ENCODE measurements at places on chromosomes 3 and 15.

- DNase-seq = no peak
Measured at GRCh38 chr3:126951561-126951960, 31.4 kb upstream of the PLXNA1 start.

GRCh38 chr3:140455521-140456214, 222.2 kb upstream of the TRIM42 start:
- DNase-seq = no peak

DNA sequence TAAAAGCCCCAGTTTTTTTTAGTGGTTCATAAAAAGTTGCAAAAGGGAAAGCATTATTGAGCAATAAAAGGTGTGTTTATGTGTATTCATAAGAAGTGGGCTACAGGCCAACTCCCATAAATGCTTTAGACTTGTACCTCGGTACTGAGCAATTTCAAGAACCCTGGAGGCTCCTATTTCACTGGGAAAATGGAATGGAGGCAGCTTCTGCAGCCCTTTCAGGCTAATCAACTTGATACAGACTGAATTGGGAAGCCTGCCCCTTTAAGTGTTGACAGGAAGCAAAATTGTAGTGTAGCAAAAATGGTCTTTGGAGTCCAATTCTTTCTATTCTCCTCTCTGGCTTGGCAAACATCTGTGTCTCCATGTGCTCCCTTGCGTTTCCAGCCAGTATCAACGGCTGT, 118.8 kb downstream of the ECT2 start:
- no peak for DNase-seq

- DNase-seq = no peak
Measured at GRCh38 chr3:190352861-190353457, 30.7 kb upstream of the CLDN1 start.

DNA sequence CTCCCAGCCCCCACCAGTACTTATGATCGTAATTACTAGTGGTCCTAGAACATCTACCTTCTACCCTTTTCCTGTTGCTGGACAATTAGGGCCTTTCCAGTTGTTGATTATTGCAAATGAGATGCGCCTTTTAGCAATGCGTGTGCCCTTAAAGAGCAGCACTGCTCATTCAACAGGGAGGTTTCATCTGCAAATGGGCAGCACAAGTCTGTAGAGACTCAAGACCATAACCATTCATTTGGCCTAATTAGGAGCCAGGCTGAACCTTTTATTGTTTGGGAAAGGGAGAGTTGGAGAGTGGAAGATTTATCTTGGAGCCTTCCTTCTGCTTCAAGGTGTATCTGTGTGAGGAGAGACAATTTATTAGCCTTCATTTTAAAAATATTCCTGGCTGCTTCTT, 42.3 kb downstream of the BOC start:
- DNase-seq = no peak

DNA sequence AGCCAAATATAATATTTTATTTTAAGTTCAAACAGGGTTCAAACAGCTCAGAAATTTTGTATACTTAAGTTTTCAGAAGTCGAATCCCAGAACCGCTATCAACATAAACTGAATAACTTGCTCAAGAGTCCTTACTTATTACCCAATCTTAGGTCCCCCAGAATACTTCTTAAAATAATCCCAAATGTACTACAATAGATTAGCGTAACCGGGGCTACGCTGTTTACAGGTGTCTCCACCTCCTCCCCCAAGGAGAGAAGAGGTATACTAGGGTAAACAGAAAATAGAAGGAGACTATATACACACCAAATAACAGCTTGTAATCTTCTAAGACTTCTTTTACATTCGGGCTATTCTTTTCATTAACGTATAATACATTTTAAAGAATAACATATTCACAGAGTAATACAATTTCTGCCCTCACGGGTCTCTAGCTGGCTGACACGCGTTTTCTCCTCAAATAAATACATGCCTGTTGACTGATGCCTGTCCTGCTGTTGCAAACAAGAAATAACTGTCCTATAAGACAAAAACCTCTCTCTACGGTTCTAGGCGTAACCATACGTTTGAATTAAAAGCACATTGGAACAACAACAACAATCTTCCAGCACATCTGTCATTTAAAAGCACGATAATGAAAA, 1.3 kb downstream of the DENND4A start:
- DNase-seq = peak; percentile 70

DNA sequence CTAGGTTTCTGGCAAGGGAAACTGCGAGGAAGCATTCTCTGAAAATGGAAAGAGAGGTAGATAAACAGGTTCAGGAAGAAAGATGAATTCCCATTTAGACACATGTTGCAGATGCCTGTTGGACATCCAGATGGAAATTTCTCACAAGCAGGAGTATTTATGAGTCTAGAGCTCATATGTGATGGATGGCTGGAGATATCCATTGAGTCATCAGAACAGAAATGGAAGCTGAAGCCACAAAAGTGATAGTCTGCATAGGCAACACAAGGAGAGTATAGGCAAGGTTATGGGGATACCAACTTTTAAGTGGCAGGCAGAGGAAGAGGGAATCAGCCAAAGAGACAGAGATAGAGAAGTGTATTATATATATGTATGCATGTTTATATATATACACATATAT, 6.3 kb upstream of the RAMAC start:
- no peak for DNase-seq

GRCh38 chr3:190883973-190884832, 21.7 kb upstream of the GMNC start:
- peak; percentile 38 for DNase-seq

GRCh38 chr3:53049987-53050386, 4.1 kb upstream of the SFMBT1 start:
- DNase-seq = peak; percentile 15

DNA sequence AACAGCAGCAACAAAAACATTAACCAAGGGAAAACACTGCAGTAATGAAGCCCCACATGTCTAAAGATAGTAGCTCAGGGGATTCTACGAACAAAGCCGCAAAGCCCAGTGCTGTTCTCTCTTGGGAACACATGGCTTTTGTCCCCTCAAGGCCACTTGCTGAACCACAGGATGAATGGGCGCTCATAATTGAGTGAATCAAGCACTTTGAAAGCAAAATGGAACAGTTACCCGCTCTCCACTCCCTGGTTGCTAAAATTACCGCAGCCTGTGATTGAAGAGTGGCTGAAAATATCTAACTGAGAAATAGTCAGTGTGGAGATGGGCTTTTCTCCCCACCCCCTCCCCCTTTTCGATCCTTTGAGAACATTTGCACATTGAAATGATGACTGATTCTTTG, 39.6 kb downstream of the RASGRF1 start:
- no peak for DNase-seq

DNA sequence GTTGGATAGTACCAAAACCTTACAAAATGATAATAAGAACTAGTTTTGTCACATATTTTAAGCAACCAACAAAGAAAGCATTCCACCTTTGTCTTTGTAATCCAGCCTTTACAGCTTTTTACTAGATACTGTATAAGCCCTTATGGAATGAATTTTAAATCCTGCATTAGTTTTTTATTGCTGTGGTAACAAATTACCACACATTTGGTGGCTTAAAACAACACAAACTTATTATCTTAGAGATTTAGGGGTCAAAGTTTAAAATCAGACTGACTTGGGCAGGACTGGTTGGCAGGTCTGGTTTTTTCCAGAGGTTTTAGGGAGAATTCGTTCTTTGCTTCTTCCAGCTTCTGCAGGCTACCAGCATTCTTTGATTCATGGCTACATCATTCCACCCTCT, 108.5 kb upstream of the NLGN1 start:
- DNase-seq = no peak

DNA sequence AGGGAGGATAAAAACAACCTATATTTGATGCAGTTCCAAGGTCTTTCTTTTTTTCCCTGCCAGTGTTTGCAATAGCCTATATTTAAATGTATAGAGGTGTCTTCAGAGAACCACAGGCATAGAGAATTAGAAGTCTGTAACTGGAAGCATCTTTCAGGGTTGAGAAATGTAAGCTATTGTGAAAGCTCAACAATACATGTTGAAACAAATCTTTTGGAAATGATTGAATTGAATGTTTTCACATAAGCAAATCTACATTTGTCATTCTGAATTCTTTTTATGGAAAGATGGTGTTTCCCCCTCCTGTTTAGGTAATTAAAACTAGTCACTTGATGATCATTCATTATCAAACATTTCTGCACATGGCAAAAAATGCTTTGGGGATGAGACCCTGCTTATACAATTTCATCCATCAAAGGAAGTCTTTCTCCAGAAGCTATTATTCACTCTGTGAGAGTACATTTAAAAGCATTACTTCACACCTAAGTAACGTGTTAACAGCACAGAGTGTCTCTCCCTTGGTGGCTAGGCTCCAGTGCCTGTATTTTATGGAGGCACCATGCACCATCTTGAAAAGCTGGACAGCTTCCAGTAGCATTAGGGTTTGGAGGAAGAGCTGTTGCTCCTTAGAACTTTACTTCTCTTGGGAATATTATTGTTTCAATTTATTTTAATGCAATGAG, 406.2 kb downstream of the LSAMP start:
- peak; percentile 20 for DNase-seq
